ENCODE measurements at places on chromosomes 11 and 22.
A peak's percentile ranks its signal among the peaks of the same experiment; 100 is the strongest.

- DNase-seq = no peak
Measured at GRCh38 chr22:23522623-23523251, 57.4 kb downstream of the IGLL1 start.

DNA sequence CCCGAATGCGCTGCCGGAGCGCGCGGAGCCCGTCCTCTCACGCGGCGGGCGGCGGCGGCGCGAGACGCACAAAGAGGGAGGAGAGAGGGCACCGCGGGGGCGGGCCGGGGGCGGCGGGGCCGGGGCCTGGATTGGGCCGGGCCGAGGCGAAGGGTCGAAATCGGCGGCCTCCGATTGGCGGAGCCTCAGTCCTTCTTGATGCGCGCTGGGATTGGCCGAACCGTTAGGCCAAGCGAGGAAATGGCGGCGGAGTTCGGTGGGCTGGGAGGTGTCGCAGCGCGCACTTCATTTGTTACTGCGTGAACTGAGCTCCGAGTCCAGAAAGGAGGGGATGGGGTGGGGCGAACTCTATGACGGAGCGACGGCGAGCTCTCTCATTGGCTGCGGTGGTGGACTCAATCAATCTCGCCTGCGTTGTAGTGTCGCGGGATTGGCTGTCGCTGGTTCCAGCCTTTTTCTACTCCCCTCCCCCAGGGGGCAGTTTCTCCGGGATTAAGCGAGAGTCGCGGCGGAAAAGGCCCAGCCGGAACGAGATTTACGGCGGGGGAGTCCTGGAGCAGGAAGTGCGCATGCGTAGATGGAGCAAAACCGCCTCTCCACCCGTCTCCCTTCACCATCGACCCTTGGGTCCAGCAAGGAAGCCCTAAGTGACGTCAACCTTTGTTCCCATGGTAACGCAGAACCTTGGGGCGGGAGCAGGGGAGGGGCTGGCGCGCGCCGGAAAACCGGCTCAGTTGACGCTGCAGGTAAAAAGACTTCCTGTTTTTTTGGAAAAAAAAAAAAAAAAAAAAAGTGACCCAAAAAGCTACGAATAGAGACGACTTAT, at the start of gene SF1:
TSS of gene SF1 (minus strand) at position 70 of the 826 bp plus-strand sequence. CDS start 150 bp downstream, outside the sequence.
- peak; percentile 100 for DNase-seq

DNA sequence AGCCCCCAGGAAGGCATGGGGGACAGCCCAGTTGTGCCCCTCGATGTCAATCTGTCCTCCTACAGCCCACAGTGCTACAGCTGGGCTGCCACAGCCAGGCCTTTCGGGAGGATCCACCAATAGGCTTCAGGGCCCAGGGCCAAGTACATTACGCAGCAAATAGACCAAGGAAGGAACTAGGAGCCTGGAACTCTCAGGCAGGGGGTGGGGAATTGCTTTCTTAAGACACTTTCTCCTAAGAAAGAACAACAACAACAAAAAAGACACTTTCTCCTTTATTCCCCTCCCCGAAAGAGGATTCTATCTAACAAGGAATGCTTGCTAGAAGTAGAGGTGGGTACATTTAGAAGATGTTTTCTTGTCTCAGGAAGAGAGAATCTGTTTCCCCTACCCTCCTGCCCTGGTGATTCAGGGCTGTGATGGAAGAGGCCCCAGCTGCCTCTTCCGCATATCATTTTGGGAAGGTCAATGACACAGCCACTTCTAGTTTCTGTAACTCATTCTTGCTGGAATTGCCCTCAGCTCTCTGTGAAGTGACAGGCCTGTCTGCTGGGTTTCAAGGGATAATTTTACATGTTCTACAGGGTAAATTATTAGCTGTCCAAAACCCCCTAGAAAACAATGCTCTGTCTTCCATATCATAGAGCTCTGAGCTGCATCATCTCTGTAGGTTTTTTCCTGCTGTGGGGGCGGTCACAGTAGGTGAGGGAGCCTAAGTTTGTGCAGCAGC, 6.0 kb upstream of the MALAT1 start:
- DNase-seq = no peak

- DNase-seq = no peak
Measured at GRCh38 chr11:106271686-106272085, 194.2 kb downstream of the AASDHPPT start.

GRCh38 chr22:37092997-37093396, 16.5 kb downstream of the TMPRSS6 start:
- DNase-seq = no peak

DNA sequence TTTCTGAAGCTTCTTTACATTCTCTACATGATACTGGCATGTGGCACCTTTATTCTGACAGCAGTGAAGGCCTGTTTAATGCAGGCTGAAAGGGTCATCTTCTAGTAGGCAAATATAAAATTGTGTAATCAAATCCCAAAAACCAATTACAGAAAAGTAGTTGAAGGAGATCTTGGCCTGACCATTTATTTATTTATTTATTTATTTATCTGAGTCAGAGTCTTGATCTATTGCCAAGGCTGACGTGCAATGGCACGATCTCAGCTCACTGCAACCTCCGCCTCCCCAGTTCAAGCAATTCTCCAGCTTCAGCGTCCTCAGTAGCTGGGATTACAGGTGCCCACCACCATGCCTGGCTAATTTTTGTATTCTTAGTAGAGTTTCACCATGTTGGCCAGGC, 22.7 kb upstream of the CECR2 start:
- DNase-seq = no peak

DNA sequence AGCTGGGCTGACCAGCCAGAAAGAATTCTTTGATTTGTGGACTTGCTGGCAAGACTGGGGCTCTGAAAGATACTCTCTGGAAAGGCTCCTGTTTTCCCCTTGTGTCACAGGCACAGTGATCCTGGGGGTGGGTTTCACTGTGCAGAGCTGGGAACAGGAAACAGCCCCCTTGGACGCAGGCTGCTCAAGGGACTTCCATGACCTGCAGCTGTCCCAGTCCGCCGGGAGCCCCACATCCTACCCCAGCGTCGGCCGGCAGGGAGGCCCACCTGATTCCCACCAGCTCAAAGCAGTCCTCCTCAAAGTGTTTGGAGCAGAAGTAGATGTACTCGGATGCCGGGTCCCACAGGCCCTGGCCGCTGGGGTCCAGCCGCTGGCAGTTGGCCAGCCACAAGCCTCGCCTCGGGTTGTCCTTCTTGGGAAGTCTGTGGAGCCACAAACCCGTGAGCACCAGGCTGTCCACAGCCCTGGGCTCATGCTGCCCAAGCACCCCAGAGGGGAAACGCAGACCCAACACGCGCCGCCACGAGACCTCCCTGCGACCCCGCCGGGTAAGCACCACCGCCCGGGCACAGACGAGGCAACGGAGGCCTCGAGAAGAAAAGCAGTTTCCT, 824 bp downstream of the THAP7 start:
- no peak for DNase-seq

- DNase-seq = no peak
Measured at GRCh38 chr11:287821-288477, 977 bp upstream of the PGGHG start.

GRCh38 chr11:63613517-63614135, 607 bp downstream of the PLAAT3 start:
- peak; percentile 76 for DNase-seq

DNA sequence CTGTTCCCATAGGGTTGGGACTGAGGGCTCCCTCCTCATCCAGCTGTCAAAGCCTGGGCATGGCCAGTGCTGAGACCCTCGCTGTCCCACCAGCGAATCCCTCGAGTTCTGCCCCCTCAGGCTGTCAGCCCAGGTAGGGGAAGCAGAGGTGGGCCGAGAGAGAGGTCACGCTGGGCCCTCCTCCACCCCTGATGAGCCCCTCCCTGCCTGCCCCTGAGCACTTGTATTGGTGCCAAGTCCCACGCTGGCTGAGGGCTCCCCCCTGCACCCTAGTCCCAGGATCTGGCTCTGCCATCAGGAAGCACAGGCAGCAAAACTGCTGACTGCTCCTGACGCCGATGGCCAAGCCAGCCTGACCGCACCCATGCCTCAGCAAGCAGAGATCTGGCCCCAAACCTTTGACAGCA, 3.3 kb downstream of the PRR33 start:
- no peak for DNase-seq

GRCh38 chr11:124898711-124899110, 1.0 kb upstream of the ROBO4 start:
- no peak for DNase-seq

DNA sequence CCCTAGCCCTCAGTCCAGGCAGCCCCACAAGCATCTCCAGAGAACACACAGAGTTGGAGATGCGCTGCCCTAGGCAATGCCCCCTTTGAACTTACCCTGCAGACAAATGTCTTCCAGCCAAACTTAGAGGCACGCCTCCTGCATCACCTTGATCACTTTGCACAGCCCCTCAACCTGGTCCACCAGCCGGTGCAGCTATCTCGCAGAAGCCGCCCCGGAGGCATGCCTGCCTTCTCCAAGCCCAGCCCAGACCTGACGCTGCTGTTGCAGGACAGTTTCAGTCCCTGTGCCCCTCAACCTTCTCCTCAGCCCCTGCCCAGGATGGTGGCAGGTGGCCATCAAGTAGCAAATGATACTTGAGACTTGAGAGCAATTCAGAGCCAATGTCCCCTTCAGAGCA, 16.7 kb upstream of the POU2AF1 start:
- DNase-seq = no peak

- DNase-seq = peak; percentile 27
Measured at GRCh38 chr11:58647141-58647699, 24.8 kb downstream of the CNTF start.

DNA sequence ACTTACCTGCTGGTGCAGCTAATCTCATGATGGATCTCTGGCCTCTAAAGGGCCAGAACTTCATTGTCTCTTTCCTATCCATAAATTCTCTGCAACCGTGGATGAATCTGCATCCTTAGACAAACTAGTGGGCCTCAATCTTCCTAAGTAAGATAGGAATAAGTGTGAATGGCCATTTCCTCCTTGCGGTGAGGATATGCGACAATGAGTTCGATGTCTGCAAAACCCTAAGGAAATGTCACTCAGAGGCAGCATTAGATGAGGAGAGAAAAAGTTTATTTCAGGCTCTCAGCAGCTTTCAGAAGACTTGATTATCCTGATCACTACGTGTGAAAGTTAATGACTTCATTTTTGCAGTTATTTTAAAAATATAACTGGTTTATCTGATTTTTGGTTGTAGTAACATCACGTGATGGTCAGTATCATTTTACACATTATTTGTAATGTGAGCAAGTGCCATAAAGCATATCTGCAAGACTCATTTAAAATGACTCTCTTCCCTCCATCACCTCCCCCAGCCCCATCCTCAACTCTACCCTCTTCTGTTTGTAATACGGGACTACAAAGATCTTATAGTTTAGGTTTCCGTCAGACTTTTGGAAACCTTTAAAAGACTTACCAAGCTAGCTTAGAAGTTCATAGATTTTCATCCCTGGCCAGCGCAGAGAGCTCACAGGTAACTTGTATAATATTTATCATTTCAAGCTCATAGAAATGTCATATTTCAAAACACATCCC, 10.2 kb downstream of the GRAP2 start:
- DNase-seq = no peak

DNA sequence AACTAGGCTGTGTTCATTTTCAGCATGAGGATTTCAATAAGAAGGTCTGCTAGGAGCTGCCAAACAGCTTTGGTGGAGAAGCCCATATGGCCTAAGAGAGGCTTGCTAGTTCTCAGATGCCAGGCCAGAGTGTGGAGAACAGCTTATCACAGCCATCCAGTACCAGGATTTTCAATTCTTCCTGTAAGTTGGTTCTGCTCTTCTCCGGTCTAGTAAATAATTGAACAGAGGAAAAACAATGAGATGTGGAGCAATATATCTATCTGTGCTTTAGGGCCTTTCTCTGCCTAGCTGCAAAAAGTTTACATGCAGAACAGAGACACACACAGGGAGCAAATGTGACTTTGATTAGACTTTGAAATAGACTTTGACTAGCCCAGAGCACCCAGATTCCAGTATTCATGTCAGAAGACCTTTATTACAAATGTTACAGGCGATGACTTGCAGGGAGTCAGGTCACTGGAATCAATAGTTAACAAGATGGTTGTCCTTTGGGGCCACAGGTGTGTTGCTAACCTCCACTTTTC, 19.8 kb upstream of the PPP2R1B start:
- DNase-seq = no peak

- DNase-seq = no peak
Measured at GRCh38 chr22:45518136-45518535, 15.5 kb downstream of the FBLN1 start.

GRCh38 chr11:87012089-87012488, 25.6 kb upstream of the TMEM135 start:
- no peak for DNase-seq

- peak; percentile 82 for DNase-seq
Measured at GRCh38 chr11:118911113-118911879, 14.4 kb downstream of the BCL9L start.

- no peak for DNase-seq
Measured at GRCh38 chr22:22866381-22867111, 21.1 kb upstream of the IGLL5 start.

DNA sequence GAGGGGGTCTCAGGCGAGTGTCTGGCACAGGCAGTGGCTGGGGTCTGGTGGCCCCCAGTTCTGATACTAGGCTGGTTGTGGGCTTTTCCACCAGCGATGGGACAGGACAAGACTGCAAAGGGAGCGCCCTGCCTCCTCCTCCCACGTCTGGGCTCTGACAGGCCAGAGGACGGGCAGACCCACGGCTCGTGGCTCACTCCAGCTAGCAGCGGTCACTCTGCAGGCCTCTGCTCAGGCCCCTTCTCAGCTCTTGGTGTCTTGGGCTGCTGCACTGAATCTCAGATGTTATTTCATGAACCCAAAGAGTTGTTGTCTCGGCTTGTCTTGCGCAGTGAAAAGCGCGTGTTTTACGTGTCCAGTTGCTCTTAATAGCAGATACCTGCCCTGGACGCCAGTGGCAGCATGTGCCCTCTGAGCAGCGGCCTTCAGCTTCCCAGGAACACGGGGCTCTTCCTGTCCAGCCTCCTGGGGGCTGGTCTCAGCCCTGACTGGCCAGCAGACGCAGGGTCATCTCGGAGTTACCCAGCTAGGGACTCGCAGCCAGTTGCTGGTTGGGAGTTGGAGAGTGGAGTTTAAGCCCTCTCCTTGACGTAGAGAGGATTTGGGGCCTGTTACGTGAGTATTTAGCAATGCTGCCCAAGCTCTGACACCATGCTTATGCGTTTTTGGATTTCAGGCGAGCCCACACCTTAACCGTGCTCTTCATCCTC, 9.6 kb downstream of the PTDSS2 start:
- no peak for DNase-seq

- no peak for DNase-seq
Measured at GRCh38 chr11:116334596-116334995, 438.2 kb downstream of the BUD13 start.

DNA sequence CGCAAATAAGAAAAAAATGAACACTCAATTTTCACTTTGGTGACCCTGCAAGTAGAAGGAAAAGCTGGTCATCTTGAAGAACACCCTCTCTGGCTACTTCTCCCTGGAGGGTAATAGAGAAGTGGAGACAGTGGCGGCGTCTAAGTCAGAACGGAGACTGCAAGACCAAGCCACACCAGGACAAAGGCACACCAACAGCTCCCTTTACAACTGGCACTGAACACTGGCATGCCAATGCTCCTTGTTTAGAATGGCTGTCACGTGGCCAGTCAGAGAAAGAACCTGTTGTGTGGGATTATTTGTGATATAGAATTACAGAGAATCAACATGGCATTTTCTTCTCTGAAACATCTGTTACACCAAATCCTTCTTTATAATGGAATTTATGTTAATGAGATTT, 61.3 kb upstream of the YPEL1 start:
- no peak for DNase-seq

All from ELF-1 (cell line).